ENCODE measurements at places on chromosomes 2 and 18.
A peak's percentile ranks its signal among the peaks of the same experiment; 100 is the strongest.

DNA sequence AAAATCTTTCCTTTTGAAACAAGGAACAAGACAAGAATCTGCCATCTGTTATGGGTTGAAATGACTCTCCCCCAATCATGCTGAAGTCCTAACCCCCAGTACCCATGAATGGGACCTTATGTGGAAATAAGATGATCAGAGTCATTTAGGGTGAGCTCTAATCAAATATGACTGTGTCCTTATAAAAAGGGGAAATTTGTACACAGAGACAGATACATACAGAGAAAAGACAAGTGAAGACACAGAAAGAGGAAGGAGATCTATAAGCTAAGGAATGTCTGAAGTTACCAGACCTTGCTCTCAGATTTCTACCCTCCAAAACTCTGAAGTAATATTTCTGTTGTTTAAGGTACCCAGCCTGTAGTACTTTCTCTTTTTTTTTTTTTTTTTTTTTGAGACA, 15.7 kb downstream of the TGFBRAP1 start:
- no peak overlapping the region for H3K4me3 ChIP-seq
- H3K27me3 ChIP-seq: no peaks in the 10 kb centered on the region
- no peak overlapping the region for H3K27ac ChIP-seq
- H3K36me3 ChIP-seq: no peaks in the 10 kb centered on the region
- no peaks in the 10 kb centered on the region for H3K4me1 ChIP-seq

GRCh38 chr2:158825021-158825420, 29.9 kb downstream of the DAPL1 start:
- H3K36me3 ChIP-seq: no peaks in the 10 kb centered on the region
- H3K27ac ChIP-seq: no peak overlapping the region
- H3K27me3 ChIP-seq: no peaks in the 10 kb centered on the region
- DNase-seq: no peak
- no peak overlapping the region for H3K4me3 ChIP-seq

GRCh38 chr2:135169900-135170753, 118.0 kb downstream of the RAB3GAP1 start:
- no peak for DNase-seq
- H3K36me3 ChIP-seq: peaks cover 26% of the 10 kb centered on the region

- H3K27me3 ChIP-seq: no peaks in the 10 kb centered on the region
- no peak for DNase-seq
- no peak overlapping the region for H3K27ac ChIP-seq
- H3K4me1 ChIP-seq: no peaks in the 10 kb centered on the region
- no peaks in the 10 kb centered on the region for H3K36me3 ChIP-seq
These were observed 42.7 kb downstream of the MDH1 start for GRCh38 chr2:63631501-63631900.

GRCh38 chr2:56211048-56211447, 27.3 kb downstream of the CCDC85A start:
- no peaks in the 10 kb centered on the region for H3K36me3 ChIP-seq
- no peaks in the 10 kb centered on the region for H3K4me1 ChIP-seq
- no peak overlapping the region for H3K4me3 ChIP-seq
- DNase-seq: no peak
- H3K27ac ChIP-seq: no peak overlapping the region
- no peaks in the 10 kb centered on the region for H3K27me3 ChIP-seq

GRCh38 chr2:56314371-56314770, 130.6 kb downstream of the CCDC85A start:
- DNase-seq: no peak
- H3K27me3 ChIP-seq: no peaks in the 10 kb centered on the region
- no peaks in the 10 kb centered on the region for H3K4me1 ChIP-seq
- H3K4me3 ChIP-seq: no peak overlapping the region

GRCh38 chr2:95049961-95050360, 24.5 kb downstream of the MAL start:
- H3K4me3 ChIP-seq: no peak overlapping the region
- no peak overlapping the region for H3K27ac ChIP-seq
- H3K36me3 ChIP-seq: no peaks in the 10 kb centered on the region
- H3K27me3 ChIP-seq: no peaks in the 10 kb centered on the region
- no peak for DNase-seq
- H3K4me1 ChIP-seq: peaks cover 53% of the 10 kb centered on the region

DNA sequence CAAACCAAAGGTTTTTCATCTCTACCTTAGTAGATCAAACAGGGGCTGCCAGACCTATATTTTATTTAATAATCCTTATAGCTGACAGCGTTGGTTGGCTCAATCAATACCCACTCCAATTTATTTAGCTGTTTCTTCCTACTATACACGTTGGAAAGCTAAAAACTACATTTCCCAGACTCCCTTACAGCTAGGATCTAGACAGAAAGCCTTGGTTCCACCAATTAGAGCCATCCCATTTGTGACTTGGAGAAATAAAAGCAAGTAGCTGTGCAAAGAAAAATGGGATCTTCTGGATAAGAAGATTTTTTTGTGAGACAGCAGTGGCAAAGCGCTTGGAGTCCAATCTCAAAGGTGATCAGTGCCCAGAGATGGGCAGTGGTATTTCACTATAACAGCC, 331.3 kb upstream of the MEIS1 start:
- H3K36me3 ChIP-seq: no peaks in the 10 kb centered on the region
- DNase-seq: no peak
- no peaks in the 10 kb centered on the region for H3K4me1 ChIP-seq
- H3K4me3 ChIP-seq: no peak overlapping the region
- no peaks in the 10 kb centered on the region for H3K27me3 ChIP-seq

DNA sequence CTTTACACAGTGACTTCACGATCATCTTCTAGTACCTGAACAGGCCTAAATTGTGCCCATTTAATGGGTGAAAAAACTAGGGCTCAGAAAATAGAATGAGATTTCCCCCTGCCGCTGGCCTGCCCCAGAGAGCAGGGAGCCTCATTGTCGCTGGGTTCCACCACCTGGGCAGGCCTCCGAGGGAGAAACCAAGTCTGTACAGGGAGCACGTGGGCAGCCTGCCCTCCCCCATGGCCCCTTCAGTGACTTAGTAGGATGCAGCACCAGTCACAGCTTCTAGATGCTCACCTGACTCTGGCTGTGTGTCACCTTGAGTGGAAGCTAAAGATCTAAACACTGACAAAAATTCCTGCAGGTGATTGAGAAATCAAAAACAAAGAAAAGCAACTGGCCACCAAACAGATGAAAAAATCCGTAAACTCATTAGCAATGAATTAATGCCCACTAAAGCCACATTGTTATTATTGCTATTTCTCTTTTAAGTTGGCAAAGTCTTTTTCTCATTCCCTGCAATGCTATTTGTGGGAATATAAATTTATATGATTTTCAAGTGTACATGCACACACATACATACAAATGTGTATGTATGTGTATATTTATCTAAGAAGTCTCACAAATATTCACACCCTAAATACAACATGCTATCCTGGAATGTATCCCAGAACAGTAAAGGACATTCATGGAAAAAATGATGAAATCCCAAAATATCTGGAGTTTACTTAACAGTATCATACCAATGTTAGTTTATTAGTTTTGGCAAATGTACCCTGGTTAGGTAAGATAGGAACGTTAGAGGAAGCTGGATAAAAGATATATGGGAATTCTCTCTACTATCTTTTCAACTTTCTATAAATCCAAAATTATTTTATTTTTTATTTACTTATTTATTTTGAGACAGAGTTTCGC, 18.7 kb upstream of the ASPRV1 start:
- H3K4me3 ChIP-seq: no peak overlapping the region
- DNase-seq: no peak
- H3K4me1 ChIP-seq: peaks cover 6% of the 10 kb centered on the region
- no peaks in the 10 kb centered on the region for H3K27me3 ChIP-seq

DNA sequence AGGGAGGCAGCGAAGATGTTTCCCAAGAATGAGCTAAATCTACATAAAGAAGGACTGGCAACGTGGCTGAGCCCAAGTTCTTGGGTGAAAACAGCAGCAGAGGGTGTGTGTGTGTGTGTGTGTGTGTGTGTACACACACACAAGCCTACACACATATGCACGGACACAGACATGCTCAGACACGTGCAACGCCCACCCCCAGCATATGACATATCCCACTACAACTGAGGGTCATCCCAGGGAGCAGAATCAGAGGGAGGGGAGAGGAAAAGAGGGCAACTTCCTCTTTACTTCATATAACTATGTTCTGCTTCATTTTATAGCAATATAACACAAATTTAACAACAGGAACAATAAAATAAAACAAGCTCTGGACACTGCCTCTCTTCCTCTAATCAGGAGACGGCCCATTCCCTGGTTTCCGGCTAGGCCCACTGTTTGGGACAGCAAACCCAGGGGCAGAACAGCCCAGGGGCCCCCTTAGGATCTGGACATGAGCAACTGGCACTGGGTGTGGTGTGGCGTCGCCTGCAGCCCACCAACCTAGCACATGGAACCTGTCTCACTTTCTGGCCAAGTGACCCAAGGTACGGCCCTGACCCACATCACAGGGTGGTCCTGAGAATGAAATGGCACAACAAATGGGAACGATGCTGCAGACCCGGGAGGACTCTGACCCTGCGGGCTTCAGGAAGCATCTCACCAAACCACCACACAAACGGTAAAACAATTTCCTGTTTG, 25.0 kb downstream of the FAM178B start:
- H3K4me1 ChIP-seq: peaks cover 58% of the 10 kb centered on the region
- H3K27me3 ChIP-seq: no peaks in the 10 kb centered on the region
- peak overlapping the region; percentile 23 for H3K4me3 ChIP-seq
- no peaks in the 10 kb centered on the region for H3K36me3 ChIP-seq
- no peak overlapping the region for H3K27ac ChIP-seq
- no peak for DNase-seq

- no peaks in the 10 kb centered on the region for H3K27me3 ChIP-seq
- no peak overlapping the region for H3K4me3 ChIP-seq
- H3K4me1 ChIP-seq: no peaks in the 10 kb centered on the region
- H3K36me3 ChIP-seq: no peaks in the 10 kb centered on the region
- DNase-seq: no peak
- no peak overlapping the region for H3K27ac ChIP-seq
These were observed 58.2 kb downstream of the SERPINB8 start for GRCh38 chr18:64027931-64028695.

DNA sequence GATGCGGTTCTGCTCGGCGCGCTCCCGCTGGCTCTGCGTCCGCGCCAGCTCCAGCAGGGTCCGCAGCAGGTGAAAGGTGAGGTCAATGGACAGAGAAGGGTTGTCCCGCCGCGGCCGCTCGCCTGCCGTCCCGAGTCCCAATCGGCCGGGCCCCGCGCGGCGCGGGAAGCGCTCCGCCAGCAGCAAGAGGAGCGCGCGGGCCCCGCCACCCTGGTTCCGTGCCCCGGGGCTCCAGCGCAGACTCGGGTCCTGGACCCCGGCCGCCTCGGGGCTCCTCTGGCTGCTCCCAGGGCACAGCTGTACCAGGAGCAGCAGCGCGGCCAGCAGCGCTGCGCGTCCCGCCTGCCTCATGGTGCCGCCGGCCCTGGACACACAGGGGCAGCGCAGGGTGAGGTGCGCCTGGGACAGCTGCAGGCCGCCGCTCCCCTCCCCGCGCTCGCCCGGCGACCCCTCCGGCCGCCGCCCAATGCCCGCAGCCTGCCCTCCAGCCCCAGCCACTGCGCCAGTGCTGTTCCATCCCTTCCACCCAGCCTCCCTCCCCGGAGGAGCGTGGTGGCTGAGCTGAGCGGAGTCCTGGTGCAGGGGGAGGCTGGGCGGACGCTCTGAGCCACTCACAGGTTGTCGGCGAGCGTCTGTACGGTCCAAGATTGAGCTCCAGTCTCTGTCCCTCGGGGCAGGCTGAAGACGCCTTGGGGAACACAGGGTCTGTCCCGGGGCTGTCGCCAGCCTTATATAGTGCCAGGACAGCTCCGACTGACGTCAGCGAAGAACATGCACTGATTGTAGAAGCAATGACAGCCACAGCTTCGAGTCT, 493 bp downstream of the UCN start:
- H3K4me3 ChIP-seq: no peak overlapping the region
- H3K36me3 ChIP-seq: peaks cover 8% of the 10 kb centered on the region
- no peak overlapping the region for H3K27ac ChIP-seq

- peaks cover 16% of the 10 kb centered on the region for H3K4me1 ChIP-seq
- peaks cover 27% of the 10 kb centered on the region for H3K27me3 ChIP-seq
- H3K4me3 ChIP-seq: no peak overlapping the region
- DNase-seq: no peak
These were observed 31.4 kb downstream of the QPCT start for GRCh38 chr2:37375741-37376288.

- H3K36me3 ChIP-seq: no peaks in the 10 kb centered on the region
- peaks cover 23% of the 10 kb centered on the region for H3K4me1 ChIP-seq
- H3K27me3 ChIP-seq: no peaks in the 10 kb centered on the region
- no peak for DNase-seq
- no peak overlapping the region for H3K27ac ChIP-seq
- no peak overlapping the region for H3K4me3 ChIP-seq
These were observed 18.4 kb downstream of the SH3RF3 start for GRCh38 chr2:109147405-109147804.

DNA sequence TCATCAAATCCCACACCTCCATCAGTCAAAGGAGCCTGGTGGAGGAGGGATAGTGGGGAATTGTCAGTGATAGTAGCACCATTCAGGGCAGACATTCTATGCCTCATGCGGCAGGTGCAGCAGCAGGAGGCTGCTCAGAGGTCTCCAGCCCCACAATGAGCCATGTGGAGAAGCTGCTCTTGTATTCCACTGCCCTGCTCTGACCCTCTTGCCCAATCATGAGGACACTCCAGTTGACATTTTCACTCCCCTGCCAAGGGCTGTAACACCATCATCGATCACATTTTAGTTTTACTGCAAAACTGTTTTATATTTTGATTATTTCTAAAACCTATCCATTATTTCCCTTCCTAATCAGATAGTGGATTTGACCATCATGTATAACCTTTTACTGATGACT, 487.6 kb upstream of the KLHL29 start:
- H3K27me3 ChIP-seq: no peaks in the 10 kb centered on the region
- no peaks in the 10 kb centered on the region for H3K36me3 ChIP-seq
- no peak for DNase-seq
- no peak overlapping the region for H3K4me3 ChIP-seq
- H3K27ac ChIP-seq: no peak overlapping the region
- H3K4me1 ChIP-seq: no peaks in the 10 kb centered on the region

GRCh38 chr18:10526561-10526949, 728 bp downstream of the NAPG start:
- H3K36me3 ChIP-seq: no peaks in the 10 kb centered on the region
- peaks cover 24% of the 10 kb centered on the region for H3K4me1 ChIP-seq
- DNase-seq: no peak
- H3K27me3 ChIP-seq: no peaks in the 10 kb centered on the region

- no peak overlapping the region for H3K27ac ChIP-seq
- no peak for DNase-seq
- no peaks in the 10 kb centered on the region for H3K4me1 ChIP-seq
These were observed 385.9 kb upstream of the CYRIA start for GRCh38 chr2:17051538-17051937.

- H3K27ac ChIP-seq: no peak overlapping the region
- H3K27me3 ChIP-seq: no peaks in the 10 kb centered on the region
- H3K36me3 ChIP-seq: no peaks in the 10 kb centered on the region
- H3K4me1 ChIP-seq: no peaks in the 10 kb centered on the region
These were observed 433.3 kb downstream of the NBAS start for GRCh38 chr2:15127876-15128275.

- H3K4me1 ChIP-seq: no peaks in the 10 kb centered on the region
- no peaks in the 10 kb centered on the region for H3K27me3 ChIP-seq
- no peaks in the 10 kb centered on the region for H3K36me3 ChIP-seq
- no peak for DNase-seq
- H3K4me3 ChIP-seq: no peak overlapping the region
- no peak overlapping the region for H3K27ac ChIP-seq
These were observed 60.0 kb upstream of the DTNA start for GRCh38 chr18:34650121-34650545.
